ENCODE measurements at places on chromosomes 12 and 14. TPM values are rescaled to one million over a fixed set of nuclear protein-coding genes. Genes with fewer than 3 reads are reported as not detected.

Gene ADAM20
- 0.63 TPM for total RNA-seq

Gene PIWIL1
- total RNA-seq: not detected

Gene FBXO34
- 21.2 TPM for total RNA-seq

Gene MMP19
- total RNA-seq: 17.4 TPM

Gene SLCO1B1
- total RNA-seq: not detected

Gene PFDN5
- 770 TPM for total RNA-seq

Gene MFAP5
- total RNA-seq: 94.7 TPM

GRCh38 chr14:93007225-93007997 is 84.5 kb downstream of the CHGA start:
- H3K4me3 ChIP-seq: no peak overlapping the region
- H3K4me1 ChIP-seq: peaks cover 98% of the 10 kb centered on the region
- no peak for DNase-seq
- H3K36me3 ChIP-seq: no peaks in the 10 kb centered on the region

- H3K4me3 ChIP-seq: no peak overlapping the region
- no peaks in the 10 kb centered on the region for H3K27me3 ChIP-seq
- DNase-seq: no peak
These were observed 133.8 kb upstream of the CPM start for GRCh38 chr12:69066492-69067373.

- H3K4me1 ChIP-seq: peaks cover 15% of the 10 kb centered on the region
- H3K27me3 ChIP-seq: no peaks in the 10 kb centered on the region
- peak overlapping the region; percentile 24 for H3K4me3 ChIP-seq
- no peaks in the 10 kb centered on the region for H3K36me3 ChIP-seq
These were observed 29.0 kb downstream of the PDE6H start for GRCh38 chr12:15001733-15002382.

DNA sequence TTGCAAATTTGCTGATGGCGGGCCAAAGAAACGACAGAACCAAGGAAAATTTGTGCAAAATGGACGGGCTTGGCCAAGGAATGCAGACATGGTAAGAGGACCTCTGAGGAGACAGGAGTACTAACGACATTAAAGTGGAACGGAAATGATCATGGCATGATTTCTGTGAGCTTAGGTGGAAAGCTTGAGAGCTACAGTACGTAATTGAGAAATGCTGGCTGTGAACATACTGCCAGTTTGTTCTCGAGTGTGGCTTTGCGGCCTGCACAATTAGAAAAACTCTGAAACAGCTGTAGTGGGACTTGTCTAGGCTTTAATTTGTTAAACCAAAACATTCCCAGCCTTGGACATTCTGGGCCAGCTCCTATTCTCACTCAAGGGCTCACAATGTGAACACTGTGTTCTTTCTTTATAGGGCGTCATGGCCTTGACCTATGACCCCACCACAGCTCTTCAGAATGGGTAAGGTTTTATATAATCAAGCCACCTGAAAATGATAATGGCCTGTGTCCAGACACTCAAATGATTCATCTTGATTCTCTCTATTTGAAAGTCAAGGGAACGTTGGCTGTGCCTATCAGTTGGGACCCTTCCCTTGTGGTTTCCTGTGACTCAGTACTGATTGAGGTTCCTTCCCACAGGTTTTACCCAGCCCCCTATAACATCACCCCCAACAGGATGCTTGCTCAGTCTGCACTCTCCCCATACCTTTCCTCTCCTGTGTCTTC is 48.5 kb downstream of the BAZ2A start:
- H3K4me1 ChIP-seq: no peaks in the 10 kb centered on the region
- peaks cover 39% of the 10 kb centered on the region for H3K36me3 ChIP-seq
- no peak overlapping the region for H3K4me3 ChIP-seq

- H3K27ac ChIP-seq: no peak overlapping the region
- H3K4me1 ChIP-seq: peaks cover 7% of the 10 kb centered on the region
- DNase-seq: peak; percentile 68
- no peak overlapping the region for H3K4me3 ChIP-seq
- no peaks in the 10 kb centered on the region for H3K36me3 ChIP-seq
- peaks cover 4% of the 10 kb centered on the region for H3K27me3 ChIP-seq
These were observed 85.7 kb downstream of the PAPOLA start for GRCh38 chr14:96587823-96588385.

DNA sequence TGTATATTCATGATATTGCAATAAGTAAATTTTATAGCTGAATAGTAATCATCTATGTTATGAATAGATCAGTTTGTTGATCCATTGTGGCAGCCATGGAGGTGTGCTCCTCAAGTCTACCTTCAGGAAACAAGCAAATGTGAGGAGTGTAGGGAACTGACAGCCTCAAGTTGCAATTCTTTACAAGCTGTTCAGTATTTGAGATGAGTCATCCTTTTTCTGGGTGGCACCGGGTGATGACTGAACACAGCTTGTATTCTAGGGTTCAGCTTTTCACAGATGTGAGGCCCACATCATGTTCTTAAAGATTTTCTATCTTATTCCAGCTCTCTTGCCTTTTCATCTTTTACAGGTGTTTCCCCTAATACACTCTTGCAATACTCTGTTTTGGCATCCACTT is 452.4 kb downstream of the KCNH5 start:
- no peaks in the 10 kb centered on the region for H3K36me3 ChIP-seq
- H3K4me3 ChIP-seq: no peak overlapping the region
- no peak for DNase-seq

- H3K36me3 ChIP-seq: peaks cover 7% of the 10 kb centered on the region
- no peaks in the 10 kb centered on the region for H3K27me3 ChIP-seq
- H3K4me1 ChIP-seq: peaks cover 23% of the 10 kb centered on the region
- H3K27ac ChIP-seq: peak within 1 kb of the TSS; percentile 68
- H3K4me3 ChIP-seq: peak within 1 kb of the TSS; percentile 74
These were observed at the start of gene OAS3 for GRCh38 chr12:112937741-112938719. OAS3 (plus strand) TSS chr12:112938474; CDS start chr12:112938531, 57 bp downstream.

GRCh38 chr12:53733051-53733806 is 6.0 kb upstream of the CALCOCO1 start:
- peaks cover 30% of the 10 kb centered on the region for H3K27me3 ChIP-seq
- peaks cover under 1% of the 10 kb centered on the region for H3K4me1 ChIP-seq
- DNase-seq: no peak
- no peak overlapping the region for H3K27ac ChIP-seq
- H3K4me3 ChIP-seq: no peak overlapping the region

DNA sequence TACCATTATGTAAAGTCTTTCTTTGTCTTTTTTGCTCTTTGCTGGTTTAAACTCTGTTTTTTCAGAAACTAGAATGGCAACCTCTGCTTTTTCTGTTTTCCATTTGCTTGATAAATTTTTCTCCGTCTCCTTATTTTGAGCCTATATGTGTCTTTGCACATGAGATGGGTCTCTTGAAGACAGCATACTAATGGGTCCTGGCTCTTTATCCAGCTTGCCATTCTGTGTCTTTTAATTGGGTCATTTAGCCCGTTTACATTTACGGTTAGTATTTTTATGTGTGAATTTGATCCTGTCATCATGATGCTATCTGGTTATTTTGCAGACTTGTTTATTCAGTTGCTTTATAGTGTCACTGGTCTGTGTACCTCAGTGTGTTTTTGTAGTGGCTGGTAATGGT is 207.9 kb upstream of the TMEM260 start:
- H3K36me3 ChIP-seq: no peaks in the 10 kb centered on the region
- no peaks in the 10 kb centered on the region for H3K27me3 ChIP-seq
- H3K4me3 ChIP-seq: no peak overlapping the region
- no peak for DNase-seq

GRCh38 chr12:48183876-48184548 is 568 bp downstream of the CCDC184 start:
- H3K27me3 ChIP-seq: peaks cover 20% of the 10 kb centered on the region
- no peak overlapping the region for H3K27ac ChIP-seq
- peak overlapping the region; percentile 77 for H3K4me3 ChIP-seq
- DNase-seq: peak; percentile 82

- no peaks in the 10 kb centered on the region for H3K27me3 ChIP-seq
- H3K27ac ChIP-seq: no peak overlapping the region
- no peak overlapping the region for H3K4me3 ChIP-seq
- H3K4me1 ChIP-seq: peaks cover 9% of the 10 kb centered on the region
- H3K36me3 ChIP-seq: no peaks in the 10 kb centered on the region
These were observed 224.3 kb downstream of the GXYLT1 start for GRCh38 chr12:41920355-41920754.

- no peak overlapping the region for H3K4me3 ChIP-seq
- no peaks in the 10 kb centered on the region for H3K36me3 ChIP-seq
- H3K27me3 ChIP-seq: no peaks in the 10 kb centered on the region
- no peak for DNase-seq
These were observed 29.5 kb upstream of the MED13L start for GRCh38 chr12:116306968-116307367.

DNA sequence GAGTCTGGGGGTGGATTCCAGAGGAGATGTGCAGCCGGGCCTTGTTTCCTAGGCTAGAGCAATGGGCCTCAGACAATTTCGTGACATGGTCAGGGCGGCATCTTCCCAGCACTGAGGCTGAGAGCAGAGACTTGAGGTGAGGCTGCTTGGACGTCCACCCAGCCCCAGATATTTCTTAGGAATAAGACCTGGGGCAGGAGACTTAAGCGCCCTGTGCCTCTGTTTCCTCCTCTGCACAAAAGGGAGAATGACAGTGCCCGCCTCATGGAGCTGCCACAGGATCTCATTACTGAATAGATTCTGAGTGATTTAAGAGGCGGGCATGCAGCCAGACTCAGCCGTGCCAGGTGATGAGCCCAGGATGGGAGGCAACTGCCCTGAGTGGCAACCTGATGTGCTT is 297.9 kb upstream of the SFSWAP start:
- H3K4me1 ChIP-seq: no peaks in the 10 kb centered on the region
- H3K36me3 ChIP-seq: no peaks in the 10 kb centered on the region
- no peak for DNase-seq
- H3K27me3 ChIP-seq: no peaks in the 10 kb centered on the region

DNA sequence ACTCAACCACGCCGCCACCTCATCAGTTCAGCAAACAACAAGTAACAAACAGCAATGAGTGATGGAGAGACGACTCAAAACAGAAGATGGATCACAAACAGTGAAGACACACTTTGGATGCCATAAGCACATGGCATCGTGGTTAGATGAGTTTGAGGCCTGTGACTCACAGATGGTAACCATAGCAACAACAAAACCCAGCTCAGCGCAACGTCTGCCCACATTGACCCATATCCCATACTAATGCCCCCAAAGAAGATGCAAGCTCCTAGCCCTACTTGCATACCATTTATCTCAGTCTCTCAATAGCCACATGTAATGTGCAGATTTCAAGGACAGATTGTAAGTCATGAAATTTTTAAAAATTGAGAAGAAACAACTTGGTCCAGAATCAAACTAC is 1322.3 kb upstream of the TMEM132C start:
- no peak overlapping the region for H3K4me3 ChIP-seq
- DNase-seq: no peak
- H3K4me1 ChIP-seq: no peaks in the 10 kb centered on the region

DNA sequence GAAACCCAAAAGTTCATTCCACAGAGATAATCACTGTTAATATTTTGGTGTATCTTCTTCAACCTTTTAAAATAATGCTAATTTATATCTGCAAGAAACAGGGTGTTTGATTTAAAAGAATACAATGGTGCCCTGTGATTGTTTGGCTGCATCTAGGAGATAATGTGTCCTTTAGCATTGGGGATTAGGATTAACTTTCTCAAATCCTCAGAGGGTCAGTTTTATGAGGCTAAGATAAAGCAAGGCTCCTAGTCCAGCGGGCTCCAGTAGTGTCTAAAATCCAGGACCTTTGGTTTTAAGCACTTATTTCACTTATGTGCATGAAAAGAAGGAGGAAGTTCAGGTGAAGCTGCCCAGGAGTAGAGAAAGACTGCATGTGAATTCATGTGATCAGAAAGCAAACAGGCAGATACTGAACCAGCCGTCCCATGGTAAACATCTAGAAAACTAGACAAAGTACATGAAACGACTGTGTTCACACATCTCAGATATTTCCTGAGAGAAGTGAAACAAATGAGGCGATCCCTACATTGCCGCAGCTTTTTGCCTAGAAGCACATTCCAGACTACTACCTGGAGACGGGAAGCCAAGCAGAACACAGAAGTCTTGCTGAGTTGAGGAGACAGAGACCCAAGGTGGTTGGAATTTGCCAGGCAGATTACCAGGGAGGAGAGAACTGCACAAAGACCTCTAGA is 129.1 kb upstream of the MAX start:
- H3K4me3 ChIP-seq: no peak overlapping the region
- H3K36me3 ChIP-seq: no peaks in the 10 kb centered on the region
- H3K4me1 ChIP-seq: peaks cover 8% of the 10 kb centered on the region
- DNase-seq: no peak

DNA sequence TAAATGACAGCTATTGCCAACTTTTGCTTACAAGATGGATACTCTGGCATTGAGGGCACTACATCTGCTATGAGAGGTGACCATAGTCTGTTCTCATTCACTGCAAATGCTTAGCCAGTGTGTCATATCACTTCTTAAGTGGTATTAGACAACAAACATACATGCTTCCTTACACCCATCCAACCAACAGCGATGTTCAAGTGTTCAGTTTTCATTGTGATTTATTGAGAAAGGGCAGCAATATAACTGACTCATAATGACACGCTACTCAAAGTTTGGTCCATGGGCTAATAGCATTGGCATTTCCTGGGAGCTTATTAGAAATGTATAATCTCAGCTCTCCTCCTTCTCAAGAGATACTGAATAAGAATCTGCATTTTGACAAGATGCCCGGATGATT is 181.7 kb downstream of the NPAS3 start:
- no peak overlapping the region for H3K4me3 ChIP-seq
- peaks cover 6% of the 10 kb centered on the region for H3K4me1 ChIP-seq
- no peak overlapping the region for H3K27ac ChIP-seq
- DNase-seq: no peak
- H3K27me3 ChIP-seq: no peaks in the 10 kb centered on the region

DNA sequence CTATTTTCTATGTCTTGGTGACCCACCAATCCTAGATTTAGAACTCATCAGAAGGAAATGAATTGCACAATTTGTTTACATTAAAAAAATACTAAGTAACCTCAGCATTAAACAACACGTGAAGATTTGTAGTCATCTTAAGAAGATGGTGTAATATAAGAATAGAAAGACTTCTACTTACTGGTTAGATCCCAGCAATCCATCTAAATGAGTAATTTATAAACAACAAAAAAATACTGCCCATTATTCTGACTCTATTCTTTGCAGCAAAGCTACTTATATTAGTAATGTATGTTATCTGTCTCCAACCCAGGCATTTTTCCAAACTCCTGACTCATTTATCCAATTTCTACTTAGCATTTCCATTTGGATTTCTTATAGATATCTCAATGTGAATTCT is 67.8 kb downstream of the CD163L1 start:
- DNase-seq: no peak
- peaks cover 3% of the 10 kb centered on the region for H3K27me3 ChIP-seq
- H3K4me1 ChIP-seq: no peaks in the 10 kb centered on the region
- H3K36me3 ChIP-seq: no peaks in the 10 kb centered on the region

- peaks cover 47% of the 10 kb centered on the region for H3K4me1 ChIP-seq
- H3K36me3 ChIP-seq: no peaks in the 10 kb centered on the region
- no peaks in the 10 kb centered on the region for H3K27me3 ChIP-seq
- DNase-seq: no peak
These were observed 77.2 kb downstream of the BHLHE41 start for GRCh38 chr12:26047401-26048226.
